ENCODE measurements at places on chromosomes 3 and 15. TPM values are rescaled to one million over a fixed set of nuclear protein-coding genes. Genes with fewer than 3 reads are reported as not detected.

DNA sequence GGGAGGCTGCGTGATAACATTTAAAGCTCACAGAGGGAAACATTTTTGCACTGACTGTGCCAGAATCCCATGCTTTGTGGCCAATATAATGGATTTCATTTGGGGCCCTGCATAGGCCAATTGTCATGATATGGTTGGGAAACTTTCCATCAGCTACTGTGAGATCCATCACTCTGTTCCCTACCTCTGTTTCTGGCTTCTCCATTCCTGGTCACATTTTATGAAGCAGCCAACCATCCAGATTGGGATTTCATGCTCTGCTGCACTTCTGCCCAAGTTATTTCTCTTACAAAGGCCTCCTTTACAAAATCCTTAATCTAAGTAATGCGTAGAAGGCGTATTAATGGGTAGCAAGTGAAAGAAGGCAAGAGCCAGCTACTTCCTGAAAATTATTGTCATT lies 221.1 kb downstream of the LRTM1 start:
- peak; percentile 31 for DNase-seq

DNA sequence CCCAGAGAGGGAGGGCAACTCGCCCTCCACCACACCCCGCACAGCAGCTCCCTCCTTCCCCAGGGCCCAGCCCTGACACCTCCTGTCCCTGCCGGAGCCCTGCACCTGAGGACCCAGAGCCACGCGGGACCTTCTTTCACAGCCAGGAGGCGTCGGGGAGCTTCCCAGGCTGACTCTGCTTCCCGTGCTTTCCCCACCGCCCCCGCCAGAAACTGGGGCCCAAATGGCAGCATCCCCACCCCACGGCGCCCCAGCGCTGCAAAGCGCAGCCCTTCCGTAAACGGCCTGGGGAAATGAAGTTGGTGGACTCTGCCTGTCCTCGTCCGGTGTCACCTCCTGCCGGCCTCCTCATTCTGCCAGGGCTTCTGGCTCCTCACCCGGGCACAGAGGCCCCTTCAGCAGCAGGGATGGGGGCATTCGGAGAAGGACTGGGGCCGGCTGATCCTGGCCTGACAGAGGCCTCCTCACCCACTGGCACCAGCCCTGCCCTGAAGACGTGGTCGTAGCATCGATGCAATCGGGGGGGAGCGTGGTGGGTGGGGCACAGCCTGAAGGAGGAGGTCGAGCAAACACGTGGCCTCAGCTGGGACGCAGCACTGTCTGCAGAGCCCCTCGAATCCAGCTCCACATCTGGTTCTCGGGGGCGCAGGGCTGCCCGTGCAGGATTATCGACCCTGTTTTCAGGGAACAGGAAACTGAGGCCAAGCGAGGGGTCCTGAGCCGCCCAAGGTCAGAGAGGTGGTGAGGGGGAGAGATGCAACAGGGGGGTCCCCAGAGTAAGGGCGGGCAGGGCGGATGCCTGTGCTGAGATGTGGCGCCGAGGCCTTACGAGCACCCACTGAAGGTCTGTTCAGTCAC lies 235.4 kb downstream of the XXYLT1 start:
- no peak for DNase-seq

DNA sequence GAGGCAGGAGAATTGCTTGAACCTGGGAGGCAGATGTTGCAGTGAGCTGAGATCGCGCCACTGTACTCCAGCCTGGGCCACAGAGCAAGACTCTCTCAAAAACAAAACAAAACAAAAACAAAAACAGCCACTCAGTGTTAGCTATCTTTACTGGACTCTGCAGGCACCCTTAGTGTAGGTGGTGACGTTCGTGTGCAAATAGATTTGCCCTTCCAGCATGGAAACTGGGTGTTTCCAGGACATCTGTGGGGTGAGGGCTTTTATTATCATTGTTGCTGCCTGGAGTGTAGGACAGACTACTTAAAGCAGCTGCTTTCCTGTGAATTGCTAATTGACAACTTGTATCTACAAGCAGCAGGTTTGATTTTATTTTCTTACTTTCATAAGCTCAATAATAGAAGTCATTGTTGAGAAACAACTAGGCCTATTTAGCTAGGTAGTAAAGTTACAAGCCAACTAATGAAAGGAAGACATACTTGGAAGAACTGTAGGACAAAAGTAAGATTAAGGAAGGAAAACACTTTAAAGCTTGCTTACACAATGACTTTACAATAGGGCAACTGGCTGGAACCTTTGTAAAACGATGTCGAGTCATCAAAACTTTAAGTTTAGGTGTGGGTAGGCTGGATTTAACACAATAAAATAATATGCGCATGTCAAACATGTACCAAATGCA lies 25.4 kb upstream of the SPPL2A start:
- no peak for DNase-seq

GRCh38 chr3:187292631-187293515 lies 1.3 kb upstream of the MASP1 start:
- no peak for DNase-seq

DNA sequence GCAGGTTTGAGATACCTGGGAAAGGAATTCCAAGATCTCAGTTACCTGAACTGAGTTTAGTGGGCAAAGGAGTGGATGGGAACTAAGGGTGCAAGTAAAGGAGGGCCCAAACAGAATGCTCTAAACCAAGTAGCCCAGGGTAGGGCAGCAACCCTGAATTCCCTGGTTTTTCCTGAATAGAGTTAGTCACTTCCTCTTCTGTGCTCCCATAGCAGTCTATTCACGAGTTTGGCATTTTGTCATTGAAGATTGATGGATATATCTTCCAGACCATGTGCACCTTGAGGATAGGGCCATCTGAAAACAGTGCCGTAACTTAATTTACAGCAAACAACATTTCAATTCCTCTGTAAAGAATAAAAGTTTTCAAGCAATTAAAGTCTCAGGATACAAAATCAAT lies 18.5 kb upstream of the PTX3 start:
- no peak for DNase-seq

GRCh38 chr3:22908989-22909507 lies 294.1 kb upstream of the UBE2E2 start:
- peak; percentile 45 for DNase-seq

DNA sequence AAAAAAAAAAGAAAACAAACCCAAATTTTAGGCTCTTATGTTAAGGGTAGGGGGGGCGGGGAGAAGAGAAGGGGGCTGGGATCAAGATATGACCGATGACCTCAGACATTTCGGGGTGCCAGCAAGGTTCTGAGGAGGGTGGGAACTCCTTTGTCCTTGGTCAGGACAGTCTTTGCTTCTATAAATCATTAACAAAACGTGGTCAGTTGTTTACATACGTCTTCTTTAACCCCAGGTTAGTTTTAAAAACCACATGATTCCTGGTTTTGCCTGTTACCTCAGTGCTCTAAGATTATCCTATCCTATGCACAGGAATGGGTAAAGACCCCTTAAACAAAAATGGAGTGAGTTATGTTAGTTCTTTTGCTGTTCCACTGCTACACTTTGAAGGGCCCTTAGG lies 285.5 kb downstream of the GABRG3 start:
- DNase-seq = no peak

- no peak for DNase-seq
Measured at GRCh38 chr3:39279745-39280517, at the start of gene CX3CR1. Gene CX3CR1, minus strand, starts transcription at chr3:39280036. Its CDS starts 13,527 bp downstream, at chr3:39266509.

GRCh38 chr15:61613729-61614128 lies 384.6 kb upstream of the RORA start:
- DNase-seq = no peak

DNA sequence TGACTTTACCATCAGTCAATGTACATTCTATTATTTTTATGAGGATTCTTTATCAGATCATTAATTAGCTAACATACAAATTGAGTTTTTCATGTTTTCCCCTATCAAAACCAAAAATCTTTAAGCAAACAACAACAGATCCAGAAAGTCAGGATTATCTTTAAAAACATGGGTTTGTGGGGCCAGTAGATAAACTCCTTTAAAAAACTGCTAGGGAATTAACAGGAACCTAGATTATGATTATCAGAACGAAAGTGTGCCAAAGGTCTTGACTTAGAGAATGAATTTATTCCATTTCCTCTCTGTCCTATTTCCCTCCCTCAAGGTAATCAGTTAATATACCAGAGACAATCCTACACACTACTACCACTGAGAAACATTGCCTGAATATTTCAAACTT lies 13.2 kb upstream of the CCDC13 start:
- DNase-seq = no peak

DNA sequence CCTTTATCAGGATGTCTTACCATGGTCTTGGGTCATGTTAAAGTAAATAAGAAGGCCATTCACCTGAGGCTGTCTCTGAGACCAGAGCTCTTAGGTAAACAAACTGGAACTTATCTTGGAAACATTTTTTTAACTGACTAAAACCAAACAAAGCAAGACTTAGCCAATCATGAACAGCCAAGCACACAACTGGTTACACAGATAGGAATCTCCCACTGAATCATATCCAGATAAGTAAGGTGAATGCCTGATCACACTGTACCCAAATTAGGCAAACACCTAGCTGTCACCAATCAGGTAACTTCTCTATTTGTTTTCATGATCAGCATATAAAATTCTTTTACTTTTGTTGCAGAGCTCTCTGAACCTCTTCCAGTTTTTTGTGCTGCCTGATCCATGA lies 205.4 kb downstream of the CNTN3 start:
- DNase-seq = no peak

- DNase-seq = peak; percentile 39
Measured at GRCh38 chr3:127484601-127485388, 105.7 kb downstream of the TPRA1 start.

DNA sequence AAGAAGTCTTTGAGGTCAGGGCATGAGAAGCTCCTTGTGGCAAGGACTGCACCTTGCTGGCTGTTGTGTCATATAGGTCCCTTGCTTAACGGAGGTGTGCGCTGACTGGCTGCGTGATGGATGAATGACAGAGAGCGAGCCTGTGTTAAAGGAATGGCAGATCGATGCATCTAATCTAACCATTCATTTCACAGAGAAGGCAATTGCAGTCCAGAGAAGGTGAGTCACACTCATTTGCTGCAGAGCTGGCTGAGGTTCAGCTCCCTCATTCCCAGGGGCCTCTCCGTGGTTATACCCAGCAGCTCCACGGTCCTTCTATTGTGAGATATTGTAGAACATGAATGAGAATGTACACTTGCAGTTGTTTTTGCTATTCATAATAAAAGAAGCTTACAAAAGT lies 289.3 kb downstream of the EPHB1 start:
- no peak for DNase-seq

Gene DPPA4
- total RNA-seq = 4.6 TPM

Gene ZBTB47
- 13.0 TPM for total RNA-seq

Gene CLCN2
- 16.0 TPM for total RNA-seq

Gene ETV5
- 44.8 TPM for total RNA-seq

Gene RAD54L2
- 33.5 TPM for total RNA-seq

Gene XCR1
- total RNA-seq = not detected

Gene ANKRD34C
- total RNA-seq = 2.4 TPM

Gene SCG5
- total RNA-seq = 76.3 TPM
